Vein endothelial cell (primary cell): ENCODE measurements at places on chromosomes 3 and 15. TPM values are rescaled to one million over a fixed set of nuclear protein-coding genes. Genes with fewer than 3 reads are reported as not detected.

The RFC4 gene
- total RNA-seq, result 13.4 and 22.9 TPM in 2 replicates

The TMC3 gene
- total RNA-seq, result not detected in 2 replicates

The LRRIQ4 gene
- total RNA-seq, result under 0.01 and 0.19 TPM in 2 replicates

The TMEM158 gene
- 0.33 and 1.9 TPM in 2 replicates for total RNA-seq

The FGD5 gene
- 127 and 130 TPM in 2 replicates for total RNA-seq

The EBLN2 gene
- 7.5 and 7.8 TPM in 2 replicates for total RNA-seq

The ERC2 gene
- total RNA-seq, result 1.9 and 2.3 TPM in 2 replicates

The ZNF197 gene
- total RNA-seq, result 9.8 and 11.4 TPM in 2 replicates
